ENCODE measurements at places on chromosomes 2 and 18.

GRCh38 chr2:199484927-199485326 lies 27.2 kb upstream of the SATB2 start:
- no peak for DNase-seq

- DNase-seq = no peak
Observed at GRCh38 chr2:5125017-5125730, 567.0 kb upstream of the SOX11 start.

- DNase-seq = no peak
Observed at GRCh38 chr2:55901322-55901721, 22.3 kb downstream of the EFEMP1 start.

GRCh38 chr2:148725564-148725963 lies 81.0 kb downstream of the EPC2 start:
- DNase-seq = no peak

All from thymus (tissue), 14 donors.